GM19239 (cell line): ENCODE measurements at places on chromosomes 11 and 22.

DNA sequence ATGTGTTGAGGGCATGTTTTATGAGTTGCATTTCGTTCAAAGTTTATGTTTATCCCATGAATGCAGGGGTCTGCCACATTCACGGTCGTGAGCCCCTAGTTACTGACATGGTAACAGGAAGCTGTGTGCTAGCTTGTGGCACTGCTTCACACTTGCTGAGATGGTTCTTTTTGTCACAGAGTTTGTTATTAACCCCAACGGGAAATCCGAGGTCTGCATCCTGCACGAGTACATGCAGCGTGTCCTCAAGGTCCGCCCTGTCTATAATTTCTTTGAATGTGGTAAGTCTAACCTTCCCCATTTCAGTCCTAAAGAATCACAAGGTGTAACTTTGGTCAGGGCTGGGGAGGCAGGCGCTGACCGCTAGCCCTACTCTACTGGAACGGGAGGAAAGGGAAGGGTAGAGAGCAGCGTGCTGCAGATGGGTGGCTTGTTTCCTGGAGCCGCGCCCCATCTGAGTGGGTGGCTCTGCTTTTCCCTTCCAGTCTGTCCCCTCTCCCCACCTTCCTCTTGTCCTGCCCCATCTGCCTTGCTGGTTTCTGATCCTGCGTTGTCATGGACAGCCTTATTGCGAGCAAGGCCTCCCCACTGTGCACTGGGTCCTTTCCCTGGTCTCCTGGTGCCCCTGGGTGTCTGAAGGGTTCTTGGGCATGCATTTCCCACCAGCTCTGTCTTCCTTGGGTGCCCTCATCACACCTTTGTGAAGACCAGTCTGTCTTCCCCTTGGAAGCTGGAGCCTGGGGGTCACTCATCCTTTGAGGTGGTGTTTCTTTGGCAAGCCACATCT lies 11.8 kb downstream of the DGCR8 start:
- no peak for DNase-seq

DNA sequence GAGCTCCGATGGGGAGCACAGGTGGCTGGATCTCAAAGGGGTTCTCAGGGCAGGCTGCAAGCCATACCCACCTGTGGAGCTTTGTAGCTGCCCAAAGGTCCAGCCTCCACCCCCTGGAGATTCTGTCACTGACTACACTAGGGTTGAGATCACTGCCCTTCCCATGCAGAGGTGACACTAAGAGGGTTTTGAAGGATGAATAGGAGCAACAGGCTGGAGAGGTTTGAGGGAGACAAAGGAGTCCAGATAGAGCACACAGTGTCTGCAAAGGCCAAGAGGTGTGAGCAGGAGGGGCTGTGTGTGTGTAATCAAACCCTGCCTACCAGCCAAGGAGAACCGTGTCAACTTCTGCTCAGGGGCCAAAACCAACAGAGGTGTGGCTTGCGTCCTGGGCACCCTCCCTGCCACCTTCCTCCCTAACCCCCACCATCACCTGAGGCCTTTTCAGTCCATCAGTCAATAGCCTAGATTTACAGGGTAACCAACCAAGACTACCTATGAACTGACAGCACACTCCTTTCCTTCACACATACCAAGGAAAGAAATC lies 43.0 kb upstream of the WNT11 start:
- DNase-seq, result no peak

GRCh38 chr11:134537941-134538340 lies 125.9 kb upstream of the B3GAT1 start:
- DNase-seq, result no peak

DNA sequence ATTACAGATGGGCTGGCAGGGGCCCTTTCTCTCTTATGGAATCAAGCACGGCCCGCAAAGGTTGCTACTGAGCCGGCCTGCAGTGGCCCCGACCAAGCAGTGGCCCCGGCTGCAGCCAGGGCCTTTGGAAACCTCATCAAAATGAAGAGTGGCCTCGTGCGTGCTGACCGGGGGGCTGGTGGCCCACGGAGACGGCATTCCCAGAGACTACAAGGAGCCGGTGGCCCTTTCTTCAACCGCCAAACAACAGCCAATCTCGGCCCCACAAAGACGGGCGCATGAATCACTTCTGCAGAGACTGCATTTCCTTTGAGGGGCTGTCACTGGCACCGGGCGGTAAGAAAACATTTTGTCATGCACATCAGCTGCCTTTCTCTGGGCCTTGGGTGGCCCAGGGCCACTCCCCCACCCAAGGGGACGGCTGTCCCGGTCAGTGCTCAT lies 43.1 kb upstream of the FGF3 start:
- no peak for DNase-seq

- DNase-seq, result no peak
Observed at GRCh38 chr11:92376146-92376599, 151.6 kb downstream of the FAT3 start.

GRCh38 chr22:21980547-21980946 lies 2.0 kb downstream of the TOP3B start:
- DNase-seq, result no peak

DNA sequence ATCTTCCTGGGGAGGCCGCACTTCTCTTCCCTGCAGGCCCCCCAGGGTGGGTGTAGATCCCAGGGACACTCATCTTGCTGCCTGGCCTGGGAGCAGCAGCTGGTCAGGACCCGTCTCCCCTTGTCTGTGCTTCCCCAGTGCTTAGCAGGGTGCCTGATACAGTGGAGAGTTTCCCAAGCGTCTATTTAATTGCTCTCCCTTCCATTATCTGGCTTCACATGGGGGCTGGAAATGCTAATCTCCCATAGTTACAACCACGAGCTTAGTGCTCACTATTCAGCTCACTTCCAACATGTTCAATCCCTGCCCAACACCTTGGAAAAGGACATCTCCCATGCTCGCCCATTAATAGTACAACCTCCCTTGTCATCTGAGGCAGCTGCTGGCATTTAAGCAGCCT lies 100.5 kb downstream of the DSCAML1 start:
- DNase-seq, result no peak

- no peak for DNase-seq
Observed at GRCh38 chr22:18952022-18952421, 15.9 kb upstream of the PRODH start.

- no peak for DNase-seq
Observed at GRCh38 chr11:74412733-74413359, 14.6 kb upstream of the PGM2L1 start.

DNA sequence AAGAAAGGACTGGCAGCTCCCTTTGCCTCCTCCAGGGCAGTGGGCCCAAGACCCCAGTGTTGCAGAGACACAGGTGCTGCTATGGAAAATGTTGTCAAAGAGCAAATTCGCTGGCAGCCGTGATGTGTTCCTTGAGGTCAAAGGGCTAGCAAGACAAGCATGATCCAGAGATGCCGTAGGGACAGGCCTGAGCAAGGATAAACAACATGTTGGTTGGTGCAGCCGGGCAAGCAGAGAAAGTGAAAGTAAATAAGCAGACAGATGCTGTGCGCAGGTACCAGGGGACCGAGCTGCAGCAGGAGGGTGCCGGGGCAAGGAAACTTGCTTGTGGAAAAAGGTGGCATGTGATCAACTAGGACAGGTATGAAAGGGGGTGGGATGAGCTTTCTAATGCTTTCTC lies 125.5 kb upstream of the NECTIN1 start:
- DNase-seq, result no peak

DNA sequence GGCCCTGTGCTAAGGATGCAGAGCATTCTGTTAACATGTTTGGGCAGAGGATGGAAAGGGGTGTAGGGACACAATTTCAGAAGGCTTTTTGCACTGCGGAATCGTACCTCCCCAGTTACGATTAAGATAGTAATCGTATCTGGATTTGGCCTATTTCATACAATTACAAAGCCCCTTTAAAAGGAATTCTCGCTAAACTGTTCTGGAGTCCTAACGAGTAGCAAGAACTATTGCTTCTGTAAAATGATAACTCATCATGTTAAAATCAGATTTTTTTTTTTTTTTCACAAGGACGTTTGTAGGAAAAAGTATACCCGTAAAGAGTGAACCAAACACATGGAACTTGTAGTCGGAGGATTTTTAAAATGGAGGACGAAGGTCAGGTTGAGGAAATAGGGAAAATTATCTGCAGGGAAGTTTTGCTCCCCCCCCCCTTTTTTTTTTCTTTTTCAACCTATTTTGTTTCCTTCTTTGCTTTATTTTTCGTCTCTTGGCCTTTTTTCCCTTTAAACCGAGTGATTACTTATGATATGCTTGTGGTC lies 934 bp downstream of the HSD17B12 start:
- DNase-seq, result no peak

DNA sequence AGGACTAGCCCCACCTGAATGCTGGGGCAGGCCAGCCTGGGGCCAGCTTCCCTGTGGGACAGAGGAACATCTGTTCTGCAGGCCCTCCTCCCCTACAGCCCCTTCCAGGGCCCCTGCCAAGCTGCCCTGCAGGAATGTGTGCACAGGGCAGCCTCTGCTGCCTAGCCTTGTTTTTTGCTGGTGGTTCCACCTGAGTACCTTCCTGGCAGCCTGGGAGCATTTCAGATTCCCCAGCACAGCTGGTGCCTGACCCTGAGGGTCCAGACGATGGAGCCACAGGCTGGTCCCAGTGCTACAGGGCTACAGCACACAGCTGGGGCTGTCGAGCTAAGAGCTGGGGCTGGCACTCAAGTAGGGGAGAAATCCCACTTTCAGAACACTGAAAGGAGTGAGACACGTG lies 22.3 kb upstream of the GPR83 start:
- no peak for DNase-seq

- DNase-seq, result no peak
Observed at GRCh38 chr11:118620529-118621070, 13.2 kb downstream of the PHLDB1 start.

DNA sequence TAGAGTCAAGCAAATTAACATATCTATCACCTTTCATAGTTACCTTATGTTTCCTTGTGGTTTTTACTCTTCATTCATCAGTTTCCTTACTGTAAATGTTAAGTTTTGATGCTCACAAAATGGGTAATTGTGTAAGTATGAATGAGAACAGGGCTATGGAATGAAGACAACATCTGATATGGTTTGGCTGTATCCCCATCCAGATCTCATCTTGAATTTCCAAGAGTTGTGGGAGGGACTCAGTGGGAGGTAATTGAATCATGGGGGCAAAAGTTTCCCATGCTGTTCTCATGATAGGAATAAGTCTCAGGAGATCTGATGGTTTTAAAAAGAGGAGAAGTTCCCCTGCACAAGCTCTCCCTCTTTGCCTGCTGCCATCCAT lies 107.6 kb downstream of the CCDC34 start:
- DNase-seq, result no peak

DNA sequence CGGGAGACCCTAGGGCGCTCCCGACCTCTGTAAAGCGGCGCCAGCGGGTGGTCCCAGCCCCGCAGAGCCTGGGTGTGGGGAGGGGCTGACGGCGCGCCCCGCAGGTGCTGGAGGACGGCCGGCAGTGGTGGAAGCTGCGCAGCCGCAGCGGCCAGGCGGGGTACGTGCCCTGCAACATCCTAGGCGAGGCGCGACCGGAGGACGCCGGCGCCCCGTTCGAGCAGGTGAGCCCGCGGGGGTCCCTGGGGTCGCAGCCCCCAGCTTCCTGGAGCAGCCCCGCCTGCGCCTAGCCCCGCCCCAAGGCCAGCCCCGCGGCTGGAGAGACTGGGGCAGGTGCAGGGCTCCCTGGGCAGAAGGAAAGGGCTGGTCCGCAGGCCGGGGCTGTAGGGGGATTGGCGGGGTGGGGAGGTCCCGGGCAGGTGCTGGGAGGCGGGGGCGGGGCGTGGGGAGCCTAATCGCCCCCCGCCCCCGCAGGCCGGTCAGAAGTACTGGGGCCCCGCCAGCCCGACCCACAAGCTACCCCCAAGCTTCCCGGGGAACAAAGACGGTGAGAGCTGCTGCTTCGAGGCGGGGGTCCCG lies 19.7 kb downstream of the EPS8L2 start:
- no peak for DNase-seq

DNA sequence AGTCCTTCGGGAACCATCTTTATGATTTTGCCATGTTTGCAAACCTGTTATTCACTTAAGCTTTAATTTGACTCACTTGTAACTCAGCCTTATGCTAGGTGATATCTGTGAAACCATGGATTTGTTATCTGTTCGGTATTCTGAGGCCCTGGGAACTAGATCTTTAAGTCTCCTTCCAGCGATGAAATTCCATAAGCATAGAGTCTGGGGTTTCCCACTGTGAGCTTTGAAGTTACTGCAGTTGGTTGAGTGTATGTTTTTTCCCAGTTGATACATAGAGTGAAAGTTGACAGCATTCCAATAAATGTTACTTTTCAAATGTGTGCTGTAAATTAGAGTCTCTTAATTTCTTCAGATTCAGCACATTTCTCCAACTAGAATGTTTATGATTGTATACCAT lies 66.9 kb downstream of the TNRC6B start:
- no peak for DNase-seq

DNA sequence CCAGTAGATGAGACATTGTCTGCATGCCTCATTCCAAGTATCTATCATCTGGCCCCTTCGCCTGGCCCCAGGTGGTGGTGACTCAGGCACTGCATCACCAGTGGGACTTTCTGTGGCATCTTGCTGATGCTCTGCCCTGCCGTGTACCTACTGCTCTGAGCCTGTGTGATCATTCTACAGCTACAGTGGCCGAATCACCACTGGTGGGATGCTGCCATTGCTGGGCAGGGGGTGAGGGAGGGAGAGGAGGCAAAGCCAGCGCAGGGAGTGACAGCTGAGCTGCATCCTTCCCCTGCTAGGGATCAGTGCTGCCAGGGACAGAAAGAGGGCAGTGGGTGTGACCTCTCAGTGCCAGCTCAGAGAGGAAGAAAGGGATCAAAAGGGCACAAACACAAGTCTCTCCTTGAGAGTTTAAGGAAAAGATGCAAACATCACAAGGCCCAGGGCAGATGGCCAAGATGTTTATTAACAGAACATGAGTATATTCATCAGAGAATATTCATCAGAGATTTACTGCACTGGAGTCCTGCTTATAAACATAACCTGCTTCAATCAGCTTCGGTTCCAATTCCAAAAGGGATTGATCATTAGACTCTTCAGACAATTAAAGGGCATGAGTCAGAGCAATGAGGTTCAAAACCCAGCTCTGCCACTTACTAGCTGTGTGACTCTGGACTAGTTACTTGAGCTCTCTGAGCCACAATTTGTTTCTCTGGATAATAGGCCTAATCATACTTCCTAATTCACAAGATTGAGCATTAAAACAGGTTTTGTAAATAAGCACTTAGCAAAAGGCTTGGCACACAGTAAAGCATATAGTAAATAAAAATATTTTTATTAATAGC lies 109.8 kb downstream of the NAT10 start:
- DNase-seq, result no peak

GRCh38 chr22:30649430-30650007 lies 13.9 kb downstream of the SLC35E4 start:
- peak; percentile 35 for DNase-seq
